ENCODE measurements at places on chromosomes 2 and 18.
A peak's percentile ranks its signal among the peaks of the same experiment; 100 is the strongest.

DNA sequence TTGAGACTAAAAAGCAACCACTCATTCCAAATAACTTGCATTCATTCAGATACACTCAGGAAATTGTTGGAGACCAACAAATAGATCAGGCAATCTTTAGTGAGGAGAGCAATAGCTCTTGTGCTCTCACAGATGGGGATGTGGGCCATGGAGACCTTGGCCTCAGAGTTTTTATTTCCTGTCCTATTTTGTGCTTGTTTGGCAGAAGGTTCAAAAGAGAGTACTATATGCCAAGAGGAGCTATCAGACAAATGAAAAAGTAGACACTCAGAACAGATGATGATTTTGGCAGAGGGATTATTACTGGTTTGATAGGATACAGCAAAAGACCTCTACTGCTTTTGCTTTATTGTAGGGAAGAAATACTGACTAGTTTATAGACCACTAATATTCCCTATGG lies 230.2 kb downstream of the KCNE4 start:
- DNase-seq: no peak

GRCh38 chr2:212539072-212539880 lies 674 bp upstream of the ERBB4 start:
- peak; percentile 55 for DNase-seq

- DNase-seq: no peak
These were observed 151.6 kb upstream of the HDAC4 start for GRCh38 chr2:239552213-239552926.

DNA sequence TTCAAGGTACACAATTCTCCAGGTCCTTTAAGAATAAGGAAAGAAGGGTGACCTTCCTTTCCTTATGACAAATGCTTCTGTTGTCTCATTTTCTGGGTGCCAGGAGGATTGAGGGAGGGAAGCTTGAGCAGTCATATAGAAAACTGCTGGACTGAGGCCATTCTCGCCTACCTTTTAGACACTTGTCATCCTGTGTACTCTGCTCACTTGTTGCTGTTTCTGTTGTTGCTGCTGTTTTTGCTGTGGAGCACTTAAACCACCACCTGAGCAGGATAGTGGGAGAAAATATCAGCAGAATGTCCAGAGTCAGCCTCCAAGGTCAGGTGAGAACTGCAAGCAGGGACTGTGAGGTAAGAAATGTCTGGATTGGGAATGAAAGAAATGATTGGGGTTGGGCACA lies 2.8 kb downstream of the DNAJC5G start:
- no peak for DNase-seq

DNA sequence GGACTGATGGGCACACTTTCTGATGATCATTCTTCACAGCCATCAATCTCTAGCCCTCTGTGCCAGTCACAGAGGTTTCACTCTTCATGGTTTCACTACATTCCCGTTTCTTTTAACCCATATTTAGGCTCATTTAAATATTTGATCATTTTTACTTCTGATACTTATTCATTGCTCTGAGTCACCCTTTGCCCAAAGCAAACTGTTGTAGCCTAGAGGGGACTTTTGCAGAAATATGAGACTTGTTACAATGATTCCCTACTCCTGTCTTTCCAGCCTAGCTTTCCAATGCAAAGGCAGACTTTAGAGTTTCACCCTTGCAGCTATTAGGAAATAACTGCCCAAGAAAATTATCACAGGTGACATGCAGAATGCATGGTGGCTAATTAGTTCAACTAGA lies 444.2 kb downstream of the PTPRM start:
- no peak for DNase-seq

DNA sequence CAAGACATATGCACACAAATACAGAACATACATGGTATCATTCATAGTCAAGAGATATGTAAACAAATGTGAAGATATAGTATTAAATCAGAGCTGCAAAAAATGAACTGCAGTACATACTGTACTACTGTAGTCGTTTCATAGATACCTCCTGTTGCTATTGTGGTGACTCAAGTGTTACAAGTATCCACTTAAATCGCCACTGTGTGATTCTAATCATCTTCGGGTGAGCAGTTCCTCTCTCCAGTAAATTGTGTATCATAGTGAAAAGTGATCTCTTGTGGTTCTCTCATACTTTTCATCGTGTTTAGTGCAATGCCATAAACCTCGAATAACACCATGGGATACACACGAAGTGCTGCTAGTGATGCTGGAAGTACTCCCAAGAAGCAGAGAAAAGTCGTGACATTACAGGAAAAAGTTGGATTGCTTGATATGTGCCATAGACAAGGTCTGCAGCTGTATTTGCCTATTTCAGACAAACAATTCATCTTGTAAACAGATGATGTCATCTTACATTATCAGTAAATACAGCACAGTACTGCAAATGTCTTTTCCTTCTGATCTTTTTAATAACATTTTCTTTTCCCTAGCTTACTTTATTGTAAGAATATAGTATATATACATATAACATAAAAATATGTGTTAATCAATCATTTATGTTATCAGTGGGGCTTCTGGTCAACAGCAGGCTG lies 222.2 kb downstream of the BCL11A start:
- DNase-seq: no peak

Measured in NCI-H1105 (cell line).